ENCODE measurements at places on chromosomes 5 and 9.

- DNase-seq: no peak
Measured at GRCh38 chr9:5864446-5864845, 26.2 kb upstream of the MLANA start.

- DNase-seq: no peak
Measured at GRCh38 chr5:74631081-74631953, 9.2 kb downstream of the ENC1 start.

DNA sequence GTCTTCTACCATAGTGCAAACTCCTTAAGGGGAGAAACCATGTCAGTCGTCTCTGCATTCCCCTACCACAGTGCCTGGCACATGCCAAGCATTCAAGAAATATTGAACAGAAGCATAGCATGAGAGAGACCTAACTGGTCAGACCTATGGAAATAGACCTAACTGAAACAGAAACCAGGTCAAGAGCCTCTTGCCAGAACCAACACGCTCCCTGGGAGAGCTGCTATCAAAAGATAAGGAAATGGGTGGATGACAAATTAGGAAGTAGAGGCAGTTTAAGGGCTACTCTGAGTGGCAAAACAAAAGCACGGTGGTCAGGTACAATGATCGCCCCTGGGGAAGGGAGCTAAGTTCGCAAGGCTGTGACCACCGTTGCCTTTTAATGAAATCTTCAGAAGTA is 66.0 kb upstream of the SMIM15 start:
- DNase-seq: no peak

- DNase-seq: no peak
Measured at GRCh38 chr9:134781591-134782302, 98.9 kb upstream of the FCN2 start.

DNA sequence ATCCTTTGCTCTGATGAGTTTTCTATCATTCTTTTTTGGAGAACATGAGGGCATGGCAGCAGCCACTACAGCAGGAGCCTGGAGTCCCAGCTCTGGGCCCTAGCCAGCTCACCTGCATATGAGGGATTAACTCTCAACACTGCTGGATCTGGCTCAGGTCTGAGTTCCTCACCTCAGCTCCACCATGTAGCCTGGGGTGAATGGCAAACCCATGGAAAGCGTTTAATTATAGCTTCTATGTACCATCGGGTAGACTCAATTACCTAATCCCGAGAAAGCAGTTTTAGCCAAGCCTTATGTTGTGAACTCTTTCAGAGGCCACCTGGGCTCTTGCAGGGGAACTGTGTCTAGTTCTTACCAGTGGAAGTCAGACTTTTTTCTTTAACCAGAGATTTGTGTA is 3.9 kb upstream of the S100Z start:
- no peak for DNase-seq

DNA sequence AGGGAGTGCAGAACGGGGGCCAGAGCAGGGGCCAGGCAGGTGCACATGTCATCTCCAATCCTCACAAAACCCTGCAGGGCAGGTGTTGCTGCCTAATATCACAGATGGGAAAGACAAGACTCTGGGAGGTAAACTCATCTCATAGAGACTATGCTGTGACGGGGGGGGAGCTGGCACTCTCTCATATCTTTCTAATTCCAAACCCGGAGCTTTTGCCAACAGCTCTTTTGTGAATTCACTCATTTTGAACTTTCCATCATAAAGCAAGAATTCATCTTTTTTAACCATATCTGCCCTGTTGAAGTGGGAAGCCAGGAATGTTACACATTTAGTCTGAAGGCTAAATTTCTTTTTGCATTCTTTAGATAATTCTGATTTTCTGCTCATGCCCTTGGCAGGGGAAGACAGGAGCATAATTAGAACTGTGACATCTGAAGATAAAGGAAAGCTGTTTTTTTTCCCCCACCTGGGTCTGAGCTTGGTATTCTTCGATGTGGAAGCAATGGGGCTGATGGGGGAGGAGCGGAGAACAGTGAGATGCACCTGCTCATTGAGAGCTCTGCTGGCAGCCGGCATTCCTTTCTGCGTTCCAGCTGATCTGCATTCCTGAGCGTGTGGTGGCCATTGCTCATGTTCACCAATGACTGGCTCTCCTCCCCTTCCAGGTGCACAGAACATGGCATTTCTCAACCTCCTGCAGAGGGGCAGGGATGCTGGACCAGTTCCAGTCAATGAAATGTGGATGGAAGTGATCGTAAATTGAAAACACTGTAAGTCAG is 159.2 kb downstream of the NSG2 start:
- peak; percentile 6 for DNase-seq

DNA sequence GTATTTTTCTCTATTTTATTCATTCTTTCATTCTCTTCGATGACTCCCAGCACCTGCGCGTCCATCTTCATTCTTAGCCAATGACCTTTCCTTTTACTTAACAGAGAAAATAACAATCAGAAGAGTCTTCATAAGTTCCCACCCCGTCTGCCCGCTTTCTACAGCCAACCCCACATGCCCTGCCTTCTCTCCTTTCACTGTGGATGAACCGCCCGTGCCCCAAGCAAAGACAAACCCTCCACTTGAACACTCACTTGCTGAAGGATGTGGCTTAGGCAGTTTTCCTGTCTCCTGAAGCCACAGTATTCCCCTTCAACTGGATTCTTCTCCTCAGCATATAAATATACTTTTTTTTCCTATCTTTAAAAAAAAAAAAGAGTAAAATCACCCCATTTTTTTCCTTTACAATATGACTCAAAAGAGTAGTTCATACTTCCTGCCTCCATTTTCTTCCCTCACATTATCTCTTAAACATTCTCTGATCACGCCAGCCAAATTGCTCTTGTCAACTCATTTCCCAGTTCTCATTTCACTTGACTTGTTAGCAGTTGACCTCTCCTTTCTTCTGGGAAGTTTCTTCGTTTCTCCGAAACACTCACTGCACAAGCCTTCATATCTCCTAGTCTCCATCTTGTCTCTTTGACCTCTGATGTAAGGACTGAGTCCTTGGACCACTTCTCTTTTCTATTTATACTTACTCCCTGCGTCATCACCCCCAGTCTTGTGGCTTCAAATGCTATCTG is 11.1 kb downstream of the NIPSNAP3B start:
- DNase-seq: no peak

- no peak for DNase-seq
Measured at GRCh38 chr9:6234014-6234413, 18.4 kb downstream of the IL33 start.

GRCh38 chr5:110853267-110853666 is 114.5 kb downstream of the SLC25A46 start:
- DNase-seq: no peak

- no peak for DNase-seq
Measured at GRCh38 chr5:100424017-100424416, 111.2 kb upstream of the FAM174A start.

DNA sequence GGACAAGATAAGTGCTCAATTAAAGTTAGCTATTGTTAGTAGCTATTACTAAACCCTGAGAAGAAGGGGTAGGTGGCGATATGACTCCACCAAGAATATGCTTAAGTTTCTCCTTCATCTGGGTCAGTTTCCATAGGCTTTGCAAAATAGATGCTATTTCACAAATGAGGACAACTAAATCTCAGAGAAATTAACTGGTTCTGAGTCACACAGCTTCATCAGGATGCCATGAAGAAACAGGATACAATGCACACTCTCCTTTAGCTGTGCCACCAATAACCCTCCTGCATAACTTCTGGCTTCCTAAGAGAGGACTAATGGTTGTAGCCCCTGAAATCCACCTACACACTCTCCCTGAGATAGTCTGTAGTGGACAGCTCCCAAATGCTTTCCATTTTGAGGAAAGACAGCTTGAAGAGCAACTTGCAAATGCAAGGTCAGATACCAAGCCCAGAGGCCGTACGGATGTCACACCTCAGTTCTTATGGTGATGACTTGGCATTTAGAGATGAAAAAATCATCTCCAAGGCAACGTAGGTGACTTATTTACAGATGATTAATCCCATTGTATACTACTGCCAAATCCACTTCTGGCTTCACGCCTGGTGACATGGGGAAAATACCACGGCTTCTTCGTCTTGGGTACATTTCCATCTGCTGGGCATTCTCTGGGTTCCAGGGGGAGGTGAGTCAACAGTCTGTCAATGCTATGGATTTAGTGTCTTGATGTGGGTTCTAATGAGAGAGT is 251.4 kb upstream of the IL12B start:
- DNase-seq: peak; percentile 58

GRCh38 chr5:81078930-81079329 is 118.8 kb downstream of the RASGRF2 start:
- DNase-seq: no peak

- DNase-seq: no peak
Measured at GRCh38 chr9:128912270-128912853, 8.4 kb upstream of the PHYHD1 start.

DNA sequence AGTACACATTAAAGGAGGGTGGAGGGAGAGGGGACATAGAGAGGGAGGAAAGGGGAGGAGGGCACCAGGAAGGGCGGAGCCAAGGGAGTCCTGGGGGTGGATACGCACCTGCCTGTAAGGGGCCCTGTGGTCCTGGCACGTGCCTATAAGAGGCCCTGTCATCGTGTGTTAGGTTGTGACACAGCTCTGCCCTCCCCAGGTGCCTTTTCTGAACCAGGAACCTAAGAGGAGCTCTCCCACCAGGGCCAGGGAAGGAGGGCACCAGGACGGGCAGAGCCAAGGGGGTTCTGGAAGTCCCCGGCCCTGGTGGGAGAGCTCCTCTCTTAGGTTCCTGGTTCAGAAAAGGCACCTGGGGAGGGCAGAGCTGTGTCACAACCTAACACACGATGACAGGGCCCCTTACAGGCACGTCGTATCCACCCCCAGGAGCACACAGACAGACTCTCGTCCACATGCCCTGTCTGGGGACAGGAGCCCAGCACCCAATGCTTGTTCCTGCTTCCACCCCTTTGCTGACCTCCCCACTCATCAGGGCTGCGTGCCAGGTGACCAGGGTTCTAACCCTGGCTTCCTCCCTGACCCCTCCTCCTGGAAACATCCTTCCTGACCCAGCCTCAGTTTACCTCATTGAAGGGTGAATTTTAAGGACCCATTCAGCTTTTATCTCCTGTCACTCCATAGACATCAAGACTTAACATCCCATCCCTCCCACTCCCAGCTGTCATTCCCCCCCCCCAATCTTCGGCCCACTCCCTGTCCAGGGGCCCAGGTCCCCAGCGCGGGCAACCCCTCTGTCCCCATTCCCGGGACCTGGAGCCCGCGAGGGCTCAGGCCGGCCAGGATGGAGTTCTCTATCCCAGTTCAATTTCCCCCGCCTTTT is 12.9 kb upstream of the OLFM1 start:
- DNase-seq: no peak

DNA sequence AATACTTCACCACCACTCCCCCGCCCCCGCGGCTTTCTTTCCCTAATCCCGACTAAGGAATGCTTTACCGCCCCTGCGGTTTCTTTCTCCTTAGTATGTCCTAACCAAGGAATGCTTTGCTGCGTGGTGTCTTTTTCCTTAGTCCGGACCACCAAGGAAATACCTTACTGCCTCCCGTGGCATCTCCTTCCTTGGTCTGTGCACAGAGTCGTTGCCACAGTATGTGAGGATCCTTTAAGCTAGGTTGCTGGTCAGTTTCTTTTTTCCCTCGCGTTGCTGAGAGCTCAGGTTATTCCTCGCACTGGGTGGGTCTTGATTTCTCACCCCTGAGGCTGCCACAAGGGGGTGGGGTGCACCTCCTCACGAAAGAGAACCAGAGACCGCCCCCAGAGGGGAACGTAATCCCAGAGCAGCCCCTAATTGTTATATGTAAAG is 309.4 kb downstream of the NR3C1 start:
- DNase-seq: no peak

GRCh38 chr9:111276431-111277128 is 53.4 kb downstream of the OR2K2 start:
- no peak for DNase-seq

GRCh38 chr9:68775003-68775730 is 70.1 kb downstream of the PIP5K1B start:
- DNase-seq: no peak

DNA sequence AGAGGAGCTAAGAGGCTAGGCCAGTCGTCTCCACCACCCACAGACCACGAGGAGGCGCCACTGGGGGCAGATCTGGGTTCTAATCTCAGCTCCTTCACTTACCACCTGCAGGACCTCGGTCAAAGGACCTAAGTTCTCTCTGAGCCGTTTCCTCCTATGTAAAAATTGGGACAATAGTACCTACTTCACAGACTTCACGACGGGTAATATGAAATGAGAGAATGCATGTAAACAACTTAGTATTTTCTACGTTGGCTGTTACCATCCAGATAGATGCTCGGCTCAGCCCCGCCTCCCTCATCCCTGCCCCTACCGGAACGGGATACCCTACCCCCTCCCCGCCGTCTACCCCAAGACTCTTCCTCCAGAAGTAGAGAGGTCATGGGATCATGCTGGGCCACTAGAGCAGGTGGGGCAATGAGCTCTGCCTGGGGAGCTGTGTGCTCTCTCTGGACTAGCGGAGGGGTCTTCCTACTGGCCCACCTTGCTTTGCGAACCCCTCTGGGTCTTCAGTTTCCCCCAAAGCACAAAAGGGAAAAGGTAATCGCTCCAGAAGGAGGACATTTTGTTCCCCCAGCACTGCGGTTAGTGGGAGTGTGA is 541 bp downstream of the GNPDA1 start:
- no peak for DNase-seq

DNA sequence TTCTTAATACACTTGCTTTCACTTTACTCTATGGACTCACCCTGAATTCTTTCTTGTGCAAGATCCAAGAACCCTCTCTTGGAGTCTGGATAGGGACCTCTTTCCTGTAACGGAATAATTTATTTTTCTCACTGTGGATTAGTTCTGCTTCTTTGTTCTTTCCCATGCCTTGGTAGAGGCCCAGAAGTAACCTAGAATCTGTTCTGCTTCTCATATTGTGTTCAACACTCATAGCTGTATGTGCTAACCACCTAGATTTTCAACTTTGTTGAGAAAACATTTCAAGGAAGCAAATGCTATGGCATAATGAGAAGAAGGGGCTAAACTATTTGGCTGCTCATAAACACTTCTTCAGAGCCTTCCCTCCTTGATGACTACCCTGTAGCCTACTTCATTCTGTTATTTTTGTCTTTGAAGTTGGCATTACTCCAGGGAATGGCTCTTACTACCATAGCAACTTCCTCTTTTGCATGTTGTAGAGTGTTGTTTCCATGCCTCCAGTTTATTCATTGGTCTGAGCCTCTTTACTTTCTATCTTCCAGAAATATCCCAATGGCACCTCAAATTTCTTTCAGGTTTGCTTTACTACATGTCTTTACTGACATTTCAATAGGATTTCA is 74.3 kb downstream of the KIAA0825 start:
- DNase-seq: no peak

DNA sequence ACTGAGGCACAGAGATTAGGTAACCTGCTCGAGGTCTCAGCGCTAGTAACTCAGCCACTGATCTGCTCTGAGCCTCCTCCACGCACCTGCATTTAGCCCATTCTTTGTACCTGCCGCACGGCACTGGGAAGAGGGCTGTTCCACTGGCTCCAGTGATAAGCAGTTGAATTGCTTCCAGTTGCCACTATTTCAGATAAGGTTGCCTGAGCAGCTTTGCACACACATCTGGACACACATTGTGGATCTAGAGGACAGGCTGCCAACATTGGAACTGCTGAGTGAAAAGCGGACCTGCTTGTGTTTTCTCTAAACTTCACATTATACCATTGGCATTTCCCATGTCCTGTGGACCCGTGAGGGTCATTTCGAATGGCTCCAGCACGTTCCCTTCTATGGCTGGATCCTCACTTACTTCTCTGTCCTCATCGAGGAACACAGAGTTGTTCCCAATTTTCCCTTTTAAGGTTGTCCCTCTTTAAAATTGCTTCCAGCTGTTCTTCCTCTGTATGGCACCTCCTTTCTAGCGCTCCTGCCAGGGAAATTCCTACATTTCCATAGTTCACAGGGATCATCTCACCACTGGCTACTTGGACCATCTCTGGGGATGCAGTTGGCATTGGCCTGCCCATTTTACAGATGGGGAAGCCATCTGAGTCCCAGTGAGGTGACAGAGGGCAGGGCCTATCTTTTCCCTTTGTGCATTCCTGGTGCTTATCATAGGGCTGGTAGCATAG is 45.9 kb upstream of the RPL26L1 start:
- DNase-seq: no peak

Measured in NCI-H1105 treated with DMSO at 0.1 percent for 48 hours (cell line).